ENCODE measurements at places on chromosomes 5 and 9.

DNA sequence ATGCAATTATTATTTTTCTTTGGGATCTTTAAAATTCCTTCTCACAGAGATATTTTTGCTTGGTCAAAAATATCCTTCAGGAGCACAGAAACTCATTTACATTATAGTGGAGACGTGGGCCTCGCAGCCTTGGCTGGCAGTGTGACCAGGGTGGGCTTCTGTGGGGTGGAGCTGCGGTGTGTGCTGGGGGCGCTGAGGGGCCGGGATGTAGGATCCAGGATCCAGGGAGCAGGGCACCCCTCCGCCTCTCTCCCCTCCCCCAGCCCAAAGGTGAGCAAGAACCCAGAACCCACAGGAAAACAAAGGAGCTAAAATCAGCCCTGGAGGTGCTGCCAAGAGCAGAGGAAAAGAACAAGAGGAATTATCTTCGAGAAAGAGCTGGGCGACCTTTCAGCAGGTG, 79.1 kb upstream of the OLFM1 start:
- no peak for DNase-seq

- peak; percentile 83 for DNase-seq
These were observed at the start of gene AGPAT2 for GRCh38 chr9:136686794-136687711. Gene AGPAT2 (minus strand): TSS chr9:136687457. CDS start chr9:136687357, 100 bp downstream.

GRCh38 chr5:35316611-35317274, 86.5 kb upstream of the PRLR start:
- DNase-seq = no peak

DNA sequence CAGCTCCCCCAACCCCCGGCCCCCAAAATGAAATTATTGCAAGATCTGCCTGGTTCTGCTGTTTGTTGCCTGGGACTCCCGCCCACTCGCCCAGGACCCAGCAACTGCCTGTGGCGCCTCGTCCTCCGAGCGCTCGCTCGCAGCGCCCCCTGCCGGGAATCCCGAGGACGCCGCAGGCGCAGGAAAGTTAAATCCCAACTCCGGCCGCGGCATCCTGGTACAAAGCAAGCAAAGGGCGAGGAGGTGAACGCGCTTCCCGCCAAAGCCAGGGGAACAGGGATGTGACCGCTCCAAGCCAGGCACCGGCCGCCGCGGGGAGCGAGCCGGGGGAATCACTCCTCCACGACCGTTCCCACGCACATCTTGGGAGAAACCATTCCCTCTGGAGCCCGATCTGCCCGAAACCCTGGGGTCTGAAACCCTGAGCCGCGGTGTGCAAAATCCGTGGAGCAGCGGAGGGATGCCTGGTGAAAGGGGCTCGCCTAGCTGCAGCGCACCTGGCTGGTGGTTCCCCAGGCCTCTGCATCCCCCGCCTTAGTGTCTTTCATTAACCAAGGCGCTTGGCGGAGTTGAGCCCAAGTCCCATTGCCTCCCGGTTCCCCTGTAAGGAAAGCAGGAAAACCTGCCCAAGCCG, 1.3 kb downstream of the SEMA5A start:
- peak; percentile 76 for DNase-seq

DNA sequence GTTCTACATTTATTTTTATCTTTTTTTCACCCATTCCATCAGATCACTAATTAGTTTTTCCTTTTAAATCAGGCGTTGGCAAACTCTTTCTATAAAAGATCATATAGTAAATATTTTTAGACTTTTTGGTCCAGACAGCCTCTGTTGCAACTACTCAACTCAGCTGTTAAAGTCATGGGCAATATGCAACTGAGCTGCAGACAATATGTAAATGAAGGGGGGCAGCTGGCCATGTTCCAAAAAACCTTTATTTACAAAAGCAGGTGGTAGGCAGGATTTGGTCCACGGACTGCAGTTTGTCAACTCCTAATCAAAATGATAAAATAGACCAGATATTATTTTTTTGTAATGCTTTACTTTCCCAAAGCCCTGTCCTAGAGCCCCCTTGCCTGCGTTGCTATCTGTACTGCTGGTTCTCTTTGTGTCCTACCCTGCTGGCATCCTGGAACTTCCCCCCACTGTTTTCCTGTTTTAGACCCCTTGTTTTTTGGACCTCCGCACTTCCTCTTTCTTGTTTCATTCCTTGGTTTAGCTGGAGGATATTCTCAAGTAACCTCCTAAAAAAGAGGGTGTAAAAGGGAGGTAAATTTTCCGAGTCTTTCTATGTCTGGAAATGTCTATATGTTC, 24.7 kb upstream of the TNFSF8 start:
- no peak for DNase-seq

GRCh38 chr9:35229066-35229778, 67.4 kb downstream of the UNC13B start:
- peak; percentile 28 for DNase-seq

GRCh38 chr9:36874921-36875320, 159.1 kb downstream of the PAX5 start:
- DNase-seq = no peak

DNA sequence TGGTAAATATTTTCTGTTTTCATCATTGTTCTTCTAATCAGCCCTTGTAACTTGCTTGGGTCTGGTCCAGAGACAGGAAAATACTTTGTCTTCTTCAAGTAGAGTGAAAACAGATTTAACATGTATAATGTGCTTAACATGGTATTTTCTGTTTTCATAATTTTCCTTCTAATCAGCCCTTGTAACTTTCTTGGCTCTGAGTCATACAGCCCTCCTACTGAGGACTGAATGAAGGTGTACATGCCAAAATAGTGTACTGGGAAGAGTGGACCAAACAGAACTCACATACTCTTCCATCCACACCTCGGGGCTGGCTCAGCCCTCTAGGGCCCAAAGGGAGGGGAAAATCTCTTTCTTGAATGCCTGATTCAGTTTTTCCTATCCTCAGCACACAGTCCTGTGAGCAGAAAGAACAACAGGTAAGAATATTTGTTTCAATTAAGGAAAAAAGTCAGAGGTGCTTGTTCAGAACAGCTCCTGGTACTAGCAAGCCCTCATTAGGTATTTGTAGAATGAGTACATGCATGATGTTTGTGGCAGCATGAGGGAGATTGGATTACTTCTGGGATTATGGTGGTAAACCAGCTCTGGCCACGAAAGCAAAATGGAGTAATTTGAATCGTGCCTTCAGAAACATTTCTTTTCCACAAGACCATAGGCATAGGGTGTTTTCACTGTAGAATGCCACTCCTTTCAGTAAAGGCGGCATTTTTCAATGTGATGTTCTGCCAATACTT, 24.2 kb upstream of the MACIR start:
- no peak for DNase-seq

- no peak for DNase-seq
These were observed 21.0 kb downstream of the EXOC3 start for GRCh38 chr5:463952-464351.
